ENCODE measurements at places on chromosomes 1 and 21. TPM values are rescaled to one million over a fixed set of nuclear protein-coding genes. Genes with fewer than 3 reads are reported as not detected.

Gene MAP10
- 3.2 TPM for total RNA-seq

Gene KIF17
- 1.1 TPM for total RNA-seq

Gene F5
- 2.9 TPM for total RNA-seq

Gene DMBX1
- not detected for total RNA-seq

Gene CD1B
- not detected for total RNA-seq

Gene KIAA0040
- total RNA-seq: 2.4 TPM

Gene AMIGO1
- total RNA-seq: 7.0 TPM

Gene ALDH9A1
- 37.3 TPM for total RNA-seq

Gene ACTN2
- total RNA-seq: not detected

Gene SELP
- total RNA-seq: not detected

Gene CD247
- not detected for total RNA-seq

Gene FH
- 59.7 TPM for total RNA-seq

Gene CD53
- total RNA-seq: not detected

Gene SPSB1
- total RNA-seq: 5.5 TPM

Gene LMX1A
- 0.18 TPM for total RNA-seq

Data from progenitor cell of endocrine pancreas (in vitro differentiated cells).